ENCODE measurements at places on chromosomes 1 and 21. TPM values are rescaled to one million over a fixed set of nuclear protein-coding genes. Genes with fewer than 3 reads are reported as not detected.

- DNase-seq, result no peak
These were observed 34.1 kb downstream of the BMP8A start for GRCh38 chr1:39525366-39526165.

DNA sequence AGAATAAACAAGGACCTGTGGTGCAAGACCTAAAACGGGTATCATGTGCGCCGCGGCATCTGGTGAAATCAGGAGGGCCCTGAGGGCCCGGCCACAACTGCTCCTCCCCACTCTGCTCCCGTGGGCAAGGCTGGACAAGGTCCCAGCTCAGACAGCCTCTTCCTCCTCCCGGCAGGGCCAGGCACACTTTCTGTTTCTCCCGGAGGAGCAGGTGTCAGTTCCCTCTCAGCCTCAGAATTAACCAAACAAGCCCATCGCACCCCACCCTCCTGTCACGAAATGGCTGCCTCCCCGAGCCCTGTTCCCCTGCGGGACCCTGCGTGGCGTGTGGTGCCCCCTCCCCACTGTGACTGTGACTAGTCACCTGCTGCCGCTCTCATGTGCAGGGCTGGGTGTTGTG, 15.2 kb downstream of the PTTG1IP start:
- DNase-seq, result no peak

DNA sequence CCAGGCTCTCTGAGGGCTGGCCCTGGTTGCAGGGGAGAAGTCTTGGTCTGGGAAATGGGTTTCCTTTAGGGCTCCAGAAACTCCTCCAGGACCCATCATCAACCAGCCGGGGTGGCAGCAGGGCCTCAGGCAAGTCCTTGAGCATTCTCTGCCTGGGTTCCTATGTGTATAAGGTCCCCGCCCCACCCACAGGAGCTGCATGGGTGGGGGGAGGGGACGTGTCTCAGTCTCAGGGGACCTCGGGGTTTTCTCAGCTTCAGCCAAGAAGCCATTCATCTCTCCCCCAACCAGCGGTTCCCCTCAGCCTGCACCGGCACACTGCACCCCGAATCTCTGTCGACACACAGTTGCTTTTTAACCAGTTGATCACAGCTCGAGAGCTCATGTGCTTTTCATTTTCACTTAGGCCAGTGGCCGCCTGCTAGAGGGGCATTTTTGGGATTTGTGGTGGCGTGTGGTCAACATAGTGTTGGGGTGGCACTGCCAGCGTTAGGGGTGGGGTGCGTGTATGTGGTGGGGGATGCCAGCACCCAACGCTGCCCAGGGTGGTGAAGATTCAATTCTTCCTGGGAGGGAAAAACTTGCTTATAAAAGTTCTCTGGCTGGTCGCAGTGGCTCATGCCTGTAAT, 6.5 kb downstream of the RUNX3 start:
- DNase-seq, result no peak

DNA sequence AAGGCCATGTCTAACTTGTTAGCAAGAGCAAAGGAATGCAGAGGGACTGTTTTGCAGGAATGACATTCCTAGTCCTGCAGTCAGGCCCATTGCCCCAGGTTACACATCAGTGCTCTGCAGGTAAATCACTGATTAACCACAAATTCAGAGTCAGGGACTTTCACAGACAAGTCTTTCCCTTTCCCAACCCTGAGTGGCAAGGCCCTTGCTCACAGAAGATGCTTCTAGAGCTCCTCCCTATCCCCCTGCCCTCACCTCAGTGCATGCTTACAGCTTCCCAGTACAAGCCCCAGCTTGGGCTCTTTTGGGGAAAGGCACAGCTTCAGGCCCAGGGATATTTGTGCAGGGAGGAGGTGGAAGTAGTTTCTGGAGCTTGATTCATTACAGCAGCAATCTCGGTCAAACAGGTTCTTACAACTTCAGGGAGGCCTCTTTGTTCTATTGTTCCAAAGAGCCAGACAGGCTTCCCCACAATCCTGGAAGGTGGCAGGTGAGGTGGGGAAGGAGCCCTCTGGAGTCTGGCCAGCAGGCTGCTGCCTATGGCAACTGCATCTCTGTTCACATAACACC, 53.9 kb downstream of the CASQ2 start:
- no peak for DNase-seq

DNA sequence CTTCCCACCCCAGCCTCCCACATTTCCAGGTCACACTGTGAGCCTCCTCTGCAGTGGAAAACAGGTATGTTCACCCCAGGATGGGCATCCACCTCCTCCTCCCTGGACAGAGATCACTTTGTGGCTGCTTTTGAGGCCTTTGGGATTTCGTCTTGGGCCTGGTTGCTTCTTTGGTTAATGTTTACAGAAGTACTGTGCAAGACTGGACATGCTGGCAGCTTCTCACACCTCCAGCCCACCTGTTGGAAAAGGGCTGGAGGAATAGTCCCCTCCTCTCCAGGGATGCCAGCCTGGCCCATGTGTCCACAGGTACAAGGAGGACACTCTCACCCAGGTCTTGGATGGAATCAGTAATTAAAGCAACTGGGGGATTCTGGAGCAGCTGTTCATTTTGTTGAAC, 56.1 kb downstream of the KAZN start:
- no peak for DNase-seq

DNA sequence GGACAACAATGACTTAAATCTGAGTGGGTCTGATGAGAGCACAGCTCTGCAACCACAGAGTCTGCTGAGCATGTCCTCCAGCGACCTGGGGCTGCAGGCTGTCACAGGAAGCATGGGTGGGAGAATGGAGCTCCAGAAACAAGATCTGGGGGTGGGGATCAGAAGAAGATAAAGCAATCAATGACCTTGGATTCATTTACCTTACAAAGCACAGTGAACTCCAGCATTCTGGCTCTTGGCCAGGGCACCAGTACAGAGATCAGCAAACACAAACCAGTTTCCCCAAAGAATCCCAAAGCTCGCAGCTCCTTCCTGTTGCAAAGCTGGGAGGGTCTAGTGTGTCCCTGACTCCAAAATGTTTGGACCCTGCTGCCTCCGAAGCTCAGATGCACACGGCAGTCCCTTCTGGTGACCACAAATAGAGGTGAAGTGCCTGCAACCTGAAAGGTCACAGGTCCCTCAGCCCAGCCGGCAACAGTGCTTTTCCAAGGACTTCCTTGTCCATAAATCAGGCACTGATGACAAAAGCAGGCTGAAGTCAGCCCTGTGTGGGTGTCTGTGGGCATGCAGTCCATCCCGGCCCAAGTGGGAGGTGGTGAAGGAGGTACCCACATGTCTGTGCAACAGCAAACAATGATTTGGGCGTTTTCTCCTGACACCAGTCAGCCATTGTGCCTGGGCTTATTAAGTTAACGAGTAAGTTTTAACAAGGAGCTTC, 76.1 kb downstream of the SH3BGR start:
- no peak for DNase-seq

DNA sequence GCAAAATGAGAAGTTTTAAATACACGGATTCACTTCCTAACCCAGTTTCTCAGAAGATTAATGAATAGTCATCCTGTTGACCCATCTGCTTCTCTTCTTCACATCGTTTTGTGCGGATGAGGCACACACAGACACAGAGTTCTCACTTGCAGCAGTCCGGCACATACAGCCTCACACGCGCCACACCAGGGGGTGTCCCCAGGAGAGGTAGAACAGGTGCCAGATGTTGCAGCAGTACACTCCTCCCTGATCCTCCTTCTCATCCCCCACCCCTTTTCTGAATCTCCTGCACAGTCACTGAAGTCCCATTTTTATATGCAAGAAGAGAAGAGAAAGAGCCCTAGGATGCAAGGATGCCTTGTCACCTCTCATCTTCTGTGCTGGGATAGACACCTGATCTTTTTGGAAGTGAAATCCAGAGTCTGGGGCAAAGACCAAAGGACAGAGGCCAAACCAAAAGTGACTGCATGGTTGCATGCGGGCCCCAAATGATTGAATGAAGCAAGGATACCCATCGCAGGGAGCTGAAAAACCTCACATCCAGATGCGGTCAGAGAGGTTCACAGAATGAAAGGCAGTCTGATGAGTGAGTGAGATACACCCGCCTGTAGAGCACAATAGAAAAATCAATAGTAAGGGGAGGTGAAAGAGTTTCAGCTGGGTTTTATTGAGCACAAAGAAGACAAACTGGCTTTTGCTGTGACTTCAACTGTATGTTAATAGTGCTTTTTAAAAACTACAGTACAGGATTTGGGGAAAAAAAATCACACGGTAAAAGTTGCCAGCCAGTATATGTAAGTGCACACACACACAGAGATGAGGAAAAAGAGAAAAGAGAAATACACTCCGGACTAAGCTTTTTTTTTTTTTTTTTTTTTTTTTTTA, 28.9 kb downstream of the PBX1 start:
- DNase-seq, result no peak

GRCh38 chr21:25855576-25855975, 120.8 kb downstream of the GABPA start:
- peak; percentile 38 for DNase-seq

DNA sequence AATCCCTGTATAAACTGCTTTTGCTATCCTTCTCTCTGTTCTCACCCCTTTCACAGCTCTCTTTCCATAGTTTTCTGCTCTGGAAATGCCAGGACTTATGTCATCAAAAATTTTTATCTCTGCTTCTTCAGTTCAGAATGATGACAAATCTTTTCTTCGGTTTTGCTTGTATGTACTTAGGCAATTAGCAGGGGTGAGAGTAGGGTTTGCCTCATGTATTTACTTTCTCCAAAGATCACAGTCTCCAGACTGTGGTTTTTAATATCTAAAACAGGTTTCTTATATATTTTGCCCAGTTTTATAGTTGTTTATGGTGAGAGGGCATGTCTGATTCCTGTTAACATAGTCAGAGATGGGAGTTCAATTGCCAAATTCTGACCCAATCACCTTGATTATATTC, 235.4 kb upstream of the LYPLAL1 start:
- DNase-seq, result no peak

DNA sequence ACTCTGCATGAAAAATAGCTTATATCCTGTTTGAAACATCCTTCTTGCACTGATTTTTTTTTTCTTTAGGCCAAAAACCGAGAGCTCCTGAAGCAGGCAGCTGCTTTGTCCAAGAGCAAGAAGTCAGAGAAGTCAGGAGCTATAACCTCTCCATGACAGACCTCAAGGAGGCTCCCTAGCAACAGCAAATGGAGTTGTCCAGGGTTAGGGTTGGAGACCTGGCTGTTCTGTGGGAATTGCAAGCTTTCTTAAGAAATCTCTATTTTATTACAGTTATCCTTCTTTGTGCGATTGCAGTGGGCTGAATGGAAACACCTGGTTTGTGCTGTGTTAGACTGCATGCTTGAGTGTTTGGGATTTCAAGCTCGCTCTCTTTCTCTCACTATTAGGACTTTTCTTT, 12.6 kb upstream of the STX12 start:
- DNase-seq, result peak; percentile 8

- DNase-seq, result no peak
These were observed 10.2 kb upstream of the HNRNPR start for GRCh38 chr1:23354245-23354644.

DNA sequence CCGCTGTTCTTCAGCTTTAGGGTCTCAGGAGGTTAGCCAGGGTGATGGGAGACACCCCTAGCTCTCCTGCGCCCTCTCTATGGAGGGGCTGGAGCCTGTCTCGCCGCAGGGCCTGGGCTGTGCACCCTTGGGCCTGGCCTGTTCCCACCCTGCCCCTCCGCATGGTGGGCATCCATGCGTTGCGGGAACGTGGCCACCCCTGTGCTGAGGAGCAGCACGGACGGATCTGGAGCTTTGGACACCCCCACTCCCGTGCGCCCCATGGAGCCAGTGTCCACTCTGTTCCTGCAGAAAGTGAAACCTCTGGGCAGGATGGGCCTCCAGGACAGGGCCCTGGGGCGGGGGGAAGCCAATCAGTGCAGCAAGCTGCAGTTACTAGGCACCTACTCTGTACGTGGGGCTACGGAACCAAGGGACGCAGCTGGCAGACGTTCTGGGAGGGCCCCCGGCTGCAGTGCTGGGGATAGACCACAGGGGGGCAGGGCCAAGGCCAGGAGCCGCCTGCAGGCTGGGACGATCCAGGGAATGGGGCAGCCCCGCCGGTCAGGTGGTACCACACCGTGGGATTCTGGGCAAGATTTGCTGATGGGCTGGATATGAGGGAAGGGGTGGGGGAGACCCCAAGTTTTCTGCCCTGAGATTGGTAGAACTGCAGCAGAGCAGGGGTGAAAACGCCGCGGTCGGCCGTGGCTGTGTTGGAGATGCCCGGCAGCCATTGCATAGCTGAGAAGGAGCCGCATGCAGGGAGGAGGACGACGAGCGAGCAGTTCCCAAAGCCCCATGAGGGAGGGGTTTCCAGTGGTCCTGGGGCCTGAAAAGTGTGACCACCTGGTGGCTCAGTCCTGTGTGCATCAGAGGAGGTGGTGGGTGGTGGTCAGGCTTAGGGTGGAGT, 43.3 kb downstream of the TP73 start:
- no peak for DNase-seq

DNA sequence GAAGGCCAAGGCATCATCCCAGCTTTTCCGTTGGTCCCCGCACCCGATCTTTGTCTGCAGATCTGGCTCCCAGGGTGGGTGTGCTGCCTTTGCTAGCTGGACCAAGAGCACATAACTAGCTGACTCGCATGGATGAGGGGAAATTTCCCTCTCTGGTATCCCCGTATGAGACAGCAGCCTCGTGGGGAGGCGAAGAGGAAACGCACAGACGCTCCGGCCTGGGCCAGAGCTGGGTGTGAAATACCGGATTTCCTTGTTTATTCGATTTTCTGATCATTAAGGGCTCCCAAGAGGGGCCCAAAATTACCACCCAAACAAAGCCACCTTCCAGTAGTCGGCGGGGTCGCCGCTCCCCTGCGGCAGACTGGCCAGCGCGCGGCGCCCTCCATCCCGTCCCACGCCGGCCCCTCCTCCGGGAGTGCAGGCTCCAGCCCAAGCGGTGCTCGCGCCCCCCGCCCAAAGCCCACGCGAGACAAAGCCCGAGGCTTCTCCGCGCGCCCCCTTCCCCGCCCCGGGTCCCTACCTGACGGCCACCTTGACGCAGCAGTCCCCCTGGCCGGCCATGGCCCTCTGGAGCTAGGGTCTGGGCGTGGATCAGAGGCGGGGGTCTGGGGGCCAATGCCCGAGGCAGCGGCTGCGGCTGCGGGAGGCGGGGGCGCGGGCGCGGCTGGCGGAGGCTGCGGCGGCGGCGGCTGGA, 546 bp downstream of the KIF21B start:
- no peak for DNase-seq

GRCh38 chr1:42348498-42348897, 13.5 kb upstream of the FOXJ3 start:
- DNase-seq, result peak; percentile 28

Gene SUCO
- 32.6 TPM for total RNA-seq

Gene MATN1
- total RNA-seq, result 0.32 TPM

Gene GJA4
- total RNA-seq, result not detected

Gene KRTAP12-2
- total RNA-seq, result not detected

Data from LHCN-M2 (cell line).